ENCODE measurements at places on chromosomes 11 and 22. TPM values are rescaled to one million over a fixed set of nuclear protein-coding genes. Genes with fewer than 3 reads are reported as not detected.

Gene ZBTB16
- not detected for total RNA-seq

Gene XNDC1N
- 10.7 TPM for total RNA-seq

Gene BAIAP2L2
- total RNA-seq: 9.5 TPM

- DNase-seq: no peak
Observed at GRCh38 chr22:43404673-43405385, 7.0 kb upstream of the MPPED1 start.

- no peak for DNase-seq
Observed at GRCh38 chr11:43376065-43376464, 17.3 kb downstream of the TTC17 start.

- DNase-seq: no peak
Observed at GRCh38 chr22:33270596-33270995, 212.4 kb upstream of the SYN3 start.

- DNase-seq: no peak
Observed at GRCh38 chr11:125071846-125072217, 8.7 kb downstream of the SLC37A2 start.
